T-helper 2 cell (primary cell): ENCODE measurements at places on chromosomes 4 and X.
A peak's percentile ranks its signal among the peaks of the same experiment; 100 is the strongest.

GRCh38 chrX:150680974-150681373 is 12.2 kb upstream of the MTMR1 start:
- peak; percentile 35 for DNase-seq

DNA sequence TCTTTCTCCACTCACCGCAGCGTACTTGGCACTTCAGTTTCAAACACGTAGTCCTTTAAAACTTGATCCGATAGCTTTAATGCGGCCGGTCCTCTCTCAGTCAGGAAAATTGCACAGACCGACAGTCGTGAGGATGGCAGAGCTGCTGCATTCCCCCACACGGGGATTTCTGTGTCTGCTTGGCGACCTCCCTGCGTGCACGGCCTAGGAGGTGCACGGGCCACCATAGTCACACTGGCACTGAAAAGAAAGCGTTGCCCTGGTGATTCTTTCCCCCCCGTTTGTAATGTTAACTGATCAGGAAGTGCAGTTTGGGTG is 10.3 kb downstream of the AKAP17A start:
- DNase-seq: no peak

DNA sequence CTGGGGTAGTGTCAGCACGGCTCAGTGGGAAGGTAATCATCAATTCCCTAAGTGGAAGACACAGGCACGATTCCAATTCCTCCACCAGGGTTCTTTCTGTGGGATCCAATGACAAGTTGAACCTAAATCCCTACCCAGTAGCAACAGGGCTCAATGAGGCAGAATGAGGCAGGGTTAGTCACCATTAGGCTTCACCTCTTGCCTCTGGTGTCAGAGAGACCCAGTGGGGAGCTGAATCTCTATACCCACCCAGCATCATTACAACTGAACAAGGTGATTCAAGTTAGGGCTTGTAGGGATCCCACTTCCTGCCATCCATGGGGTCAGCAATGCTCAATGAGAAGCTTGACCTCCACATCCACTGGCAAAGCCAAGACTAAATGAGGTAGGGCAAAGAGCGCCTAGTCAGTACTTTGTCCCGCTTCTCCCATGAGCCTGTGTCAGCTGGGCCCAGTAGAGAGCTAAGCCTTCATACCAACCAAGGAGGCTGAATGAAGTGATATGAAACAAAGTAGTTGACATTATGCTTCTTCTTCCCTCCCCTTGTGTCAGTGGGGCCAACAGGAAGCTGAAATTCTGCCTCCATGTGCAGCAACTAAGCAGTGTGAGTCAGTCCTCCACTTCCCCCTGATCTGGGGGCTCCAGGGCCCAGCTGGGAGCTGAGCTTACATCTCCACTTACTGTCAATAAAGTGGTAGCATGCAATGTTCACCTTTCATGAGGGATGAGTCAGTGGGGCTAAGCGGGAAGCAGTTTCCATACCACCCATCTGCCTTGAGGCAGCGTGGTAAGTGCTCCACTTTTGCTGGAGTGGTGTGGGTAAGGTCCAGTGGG is 36.4 kb upstream of the RBM41 start:
- no peak for DNase-seq

GRCh38 chrX:41245641-41246040 is 88.3 kb upstream of the DDX3X start:
- DNase-seq: no peak

- DNase-seq: no peak
Measured at GRCh38 chr4:37441231-37442061, 196.9 kb downstream of the NWD2 start.
